ENCODE measurements at places on chromosomes 6 and 20. TPM values are rescaled to one million over a fixed set of nuclear protein-coding genes. Genes with fewer than 3 reads are reported as not detected.

The BMP2 gene
- total RNA-seq, result 3.1 TPM

The IP6K3 gene
- total RNA-seq, result 3.8 TPM

The RHAG gene
- total RNA-seq, result not detected

The MAS1 gene
- total RNA-seq, result 8.0 TPM

The SALL4 gene
- total RNA-seq, result 0.28 TPM

The SMLR1 gene
- total RNA-seq, result not detected

The FAM83C gene
- not detected for total RNA-seq

The NKX2-4 gene
- not detected for total RNA-seq

The FERMT1 gene
- 4.5 TPM for total RNA-seq

The NOL7 gene
- 45.4 TPM for total RNA-seq

The GSTA3 gene
- total RNA-seq, result not detected

The EDEM2 gene
- 10.2 TPM for total RNA-seq

The CLVS2 gene
- 47.6 TPM for total RNA-seq

The FOXS1 gene
- not detected for total RNA-seq

The PLEKHG1 gene
- total RNA-seq, result 21.2 TPM
